ENCODE measurements at places on chromosomes 1 and 21.

DNA sequence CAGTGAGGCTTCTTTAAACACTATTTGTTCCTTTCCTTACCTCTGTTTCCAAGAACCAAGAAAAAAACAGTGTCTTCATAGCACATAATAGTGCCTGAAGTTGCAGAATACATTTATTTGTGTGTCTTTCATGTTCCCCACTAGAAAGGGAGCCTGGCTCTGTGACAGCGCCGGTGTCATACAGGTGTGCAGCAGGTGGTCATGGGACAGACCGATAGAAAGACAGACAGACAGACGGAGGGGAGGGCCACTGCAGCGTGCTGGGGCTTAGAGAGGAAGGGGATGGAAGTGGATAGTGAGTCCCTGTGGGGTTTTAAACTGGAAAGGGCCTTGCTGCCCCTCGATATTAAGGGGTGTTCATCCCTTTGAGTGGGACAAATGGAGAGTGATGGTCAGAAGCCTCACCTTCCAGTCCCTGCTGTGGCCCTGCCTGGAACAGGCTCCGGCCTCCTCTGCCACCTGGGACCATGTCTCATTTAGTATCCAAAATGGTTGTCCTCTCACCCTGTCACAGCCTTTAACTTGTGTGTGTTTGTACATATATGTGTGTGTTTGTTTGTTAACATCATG, 152.9 kb downstream of the PGBD5 start:
- DNase-seq, result no peak

- DNase-seq, result no peak
These were observed 548.1 kb downstream of the BRINP3 start for GRCh38 chr1:189929501-189930099.

DNA sequence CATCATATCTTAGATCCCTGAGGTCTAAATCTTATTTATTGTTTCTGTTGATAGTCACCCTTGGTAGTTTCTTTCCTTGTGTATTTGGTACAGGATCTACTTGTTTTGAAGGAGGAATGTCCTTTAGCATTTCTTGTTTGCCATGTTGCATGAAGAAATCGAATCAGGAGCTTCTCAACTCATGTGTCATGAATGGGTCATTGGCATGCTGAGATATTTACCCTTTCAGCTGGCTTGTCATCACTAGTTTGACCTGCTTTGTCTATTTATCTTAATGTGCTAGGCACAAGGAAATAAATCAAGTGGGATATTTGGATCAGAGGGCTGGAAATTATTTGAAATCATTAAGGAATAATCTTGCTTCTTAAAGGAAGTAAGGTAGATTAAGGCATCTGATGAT, 23.8 kb downstream of the THEM4 start:
- no peak for DNase-seq

DNA sequence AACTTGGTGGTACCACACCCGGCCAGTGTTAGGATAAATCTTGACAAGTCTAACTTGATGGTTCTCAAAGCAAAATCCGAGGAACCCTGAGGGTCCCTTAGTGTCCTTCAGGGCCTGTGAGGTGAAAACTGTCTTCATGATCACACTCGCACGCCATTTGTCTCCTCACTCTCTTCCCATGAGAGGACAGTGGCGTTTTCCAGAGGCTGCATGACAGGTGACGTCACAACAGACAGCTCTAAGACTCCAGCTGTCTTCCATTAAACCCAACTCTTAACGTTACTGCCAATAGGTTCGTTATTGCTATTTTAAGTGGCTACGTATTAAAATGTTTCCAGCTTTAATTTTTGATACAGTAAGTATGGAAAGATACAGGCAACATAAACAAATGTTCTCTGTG, 13.8 kb downstream of the CFAP74 start:
- DNase-seq, result no peak

- DNase-seq, result no peak
These were observed 11.1 kb upstream of the MEF2D start for GRCh38 chr1:156511644-156512043.

- no peak for DNase-seq
These were observed 53.8 kb upstream of the PRDX6 start for GRCh38 chr1:173423291-173423690.

DNA sequence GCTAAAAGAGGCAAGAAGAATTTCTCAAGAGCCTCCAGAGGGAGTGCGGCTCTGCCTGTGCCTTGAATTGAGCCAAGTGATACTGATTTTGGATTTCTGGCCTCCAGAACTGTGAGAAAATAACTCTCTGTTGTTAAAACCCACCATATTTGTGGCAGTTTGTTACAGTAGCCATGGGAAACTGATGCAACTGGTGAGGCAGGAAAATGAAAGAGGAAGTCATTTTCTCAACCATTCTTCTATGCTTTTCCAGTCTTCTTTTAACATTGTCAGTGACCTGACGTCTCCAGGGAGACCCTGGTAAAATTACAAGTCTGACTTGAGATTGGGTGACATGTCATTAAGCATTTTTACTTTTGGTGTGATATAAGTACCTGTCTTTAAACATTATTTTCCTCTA, 5.8 kb downstream of the OR6P1 start:
- no peak for DNase-seq

- no peak for DNase-seq
These were observed 333.3 kb upstream of the PLXNA2 start for GRCh38 chr1:208577381-208577905.

- DNase-seq, result no peak
These were observed 16.1 kb downstream of the CD101 start for GRCh38 chr1:117017648-117018047.

- DNase-seq, result no peak
These were observed 32.3 kb downstream of the BCAS2 start for GRCh38 chr1:114549137-114549536.

DNA sequence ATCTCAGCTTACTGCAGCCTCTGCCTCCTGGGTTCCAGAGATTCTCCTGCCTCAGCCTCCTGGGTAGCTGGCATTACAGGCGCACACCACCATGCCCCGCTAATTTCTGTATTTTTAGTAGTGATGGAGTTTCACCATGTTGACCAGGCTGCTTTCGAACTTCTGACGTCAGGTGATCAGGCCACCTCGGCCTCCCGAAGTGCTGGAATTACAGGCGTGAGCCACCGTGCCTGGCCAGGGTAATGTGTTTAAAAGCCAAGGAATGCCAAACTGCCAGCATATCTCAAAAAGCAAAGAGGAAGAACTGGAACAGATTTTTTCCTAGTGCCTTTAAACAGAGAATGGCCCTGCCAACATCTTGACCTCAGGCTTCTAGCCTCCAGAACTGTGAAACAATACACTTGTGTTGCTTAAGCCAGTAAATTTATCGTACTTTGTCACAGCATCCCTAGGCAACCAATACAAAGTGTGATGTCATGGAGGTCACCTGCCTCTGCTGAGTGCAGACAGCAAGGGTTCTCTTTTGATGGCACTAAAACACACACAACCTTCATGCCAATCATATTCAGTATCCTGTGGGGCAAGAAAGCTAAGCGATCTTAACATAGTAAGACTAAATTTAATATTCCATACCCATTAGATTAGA, 858.3 kb upstream of the TMPRSS15 start:
- DNase-seq, result no peak

DNA sequence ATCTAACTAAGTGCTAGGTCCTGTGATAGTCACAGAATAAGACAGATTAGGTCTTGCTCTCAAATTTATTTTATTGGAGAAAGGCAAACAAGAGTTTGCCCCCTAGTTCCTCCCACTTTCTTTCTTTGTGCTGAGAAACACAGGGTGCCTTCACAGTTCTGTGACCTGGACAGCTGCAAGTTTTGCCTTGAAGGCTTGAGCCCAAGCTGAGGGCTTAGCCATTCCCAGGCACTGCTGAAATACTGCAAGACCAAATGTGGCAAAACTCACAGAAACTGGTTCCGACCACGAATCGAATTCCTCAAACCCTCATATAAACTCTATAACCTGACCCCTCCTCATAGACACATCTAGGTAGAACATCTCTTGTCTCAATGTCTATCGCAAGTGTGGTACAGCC, 227.9 kb downstream of the RERE start:
- DNase-seq, result no peak

DNA sequence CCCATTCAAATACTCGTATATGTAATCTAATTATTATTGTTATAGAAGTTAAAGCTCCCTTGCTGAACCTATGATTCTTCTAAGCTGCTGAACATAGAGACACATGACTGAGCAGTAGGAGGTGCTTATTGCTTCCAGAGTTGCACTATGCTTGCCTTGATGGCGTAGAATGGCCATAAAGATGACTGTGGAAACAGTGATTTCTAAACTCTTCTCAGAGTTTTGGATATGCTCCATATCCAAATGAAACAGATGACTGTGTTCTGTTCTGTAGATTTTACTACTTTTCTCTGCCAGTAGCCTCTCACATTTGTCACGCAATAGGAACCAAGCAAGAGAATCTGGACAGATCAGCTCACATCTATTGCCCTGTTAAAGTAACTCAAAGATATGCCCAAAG, 88.1 kb upstream of the CACYBP start:
- no peak for DNase-seq

DNA sequence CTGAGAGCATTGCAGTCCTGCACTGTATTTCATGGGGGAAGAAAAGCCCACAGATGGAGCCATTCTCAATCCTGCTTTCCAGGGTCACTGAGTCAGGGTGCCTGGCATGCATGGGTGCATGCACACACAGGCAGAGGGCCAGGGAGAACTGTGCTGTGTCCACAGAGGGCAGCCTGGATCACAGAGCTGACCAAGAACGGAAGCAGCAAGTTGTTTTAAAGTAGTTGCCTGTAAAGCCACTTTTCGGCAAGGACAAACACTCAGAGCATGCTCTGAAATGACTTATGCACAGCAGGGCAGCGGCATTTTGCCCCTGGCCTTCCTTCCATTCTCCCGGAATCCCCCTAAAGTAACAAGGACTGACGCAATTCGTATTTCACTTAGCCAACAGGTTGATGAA, 3.6 kb downstream of the ERG start:
- DNase-seq, result no peak

GRCh38 chr1:14980621-14981218, 172.8 kb upstream of the TMEM51 start:
- no peak for DNase-seq

GRCh38 chr1:28789412-28789811, 22.6 kb upstream of the OPRD1 start:
- no peak for DNase-seq

DNA sequence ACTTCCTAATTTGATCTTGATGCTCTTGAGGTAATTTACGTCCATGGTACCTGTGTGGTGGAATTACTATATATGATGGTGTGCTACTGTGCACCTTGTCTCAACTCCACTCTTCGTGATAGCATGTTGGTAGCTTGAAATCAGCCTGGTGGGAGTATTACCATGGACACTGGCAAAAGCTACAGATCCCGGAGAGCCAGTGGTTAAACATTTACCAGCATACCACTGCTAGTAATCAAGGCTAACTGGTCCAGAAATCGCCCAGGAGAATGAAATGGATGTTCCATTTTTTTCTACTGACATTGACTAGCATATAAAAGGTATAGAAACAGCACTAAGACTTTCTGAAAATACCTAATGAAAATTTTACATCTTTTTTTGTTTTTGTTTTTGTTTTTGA, 30.6 kb downstream of the ELK4 start:
- DNase-seq, result no peak

Data from GM12864 (cell line).